ENCODE measurements at places on chromosomes 13 and 19.

GRCh38 chr13:79401259-79402070 lies 4.6 kb downstream of the RBM26 start:
- DNase-seq, result no peak

DNA sequence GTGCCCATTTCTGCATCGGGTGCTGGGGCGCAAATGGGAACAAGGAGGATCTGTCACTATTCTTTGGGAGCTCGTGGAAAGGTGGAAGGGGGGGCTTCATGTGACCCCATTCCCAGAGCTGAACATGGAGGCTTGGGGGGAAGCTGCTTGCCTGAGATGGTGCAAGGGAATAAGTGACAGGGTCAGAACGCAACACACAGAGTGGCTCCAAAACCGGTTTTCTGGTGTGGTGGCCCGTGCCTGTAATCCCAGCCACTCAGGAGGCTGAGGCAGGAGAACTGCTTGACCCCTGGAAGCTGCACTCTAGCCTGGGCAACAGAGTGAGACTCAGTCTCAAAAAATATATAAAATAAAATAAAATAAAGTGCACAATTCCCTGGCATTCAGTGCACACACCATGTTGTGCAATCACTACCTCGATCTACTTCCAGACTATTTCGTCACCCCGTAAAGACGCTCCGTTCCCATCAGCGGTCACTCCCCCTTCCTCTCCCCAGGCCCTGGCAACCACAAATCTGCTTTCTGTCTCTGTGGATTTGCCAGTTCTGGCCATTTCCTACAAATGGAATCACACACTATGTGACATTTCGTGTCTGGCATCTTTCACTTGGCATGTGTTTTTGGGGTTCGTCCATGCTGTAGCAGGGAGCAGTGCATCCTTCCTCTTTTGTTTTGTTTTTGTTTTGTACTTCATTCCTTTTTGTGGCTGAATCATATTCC lies 18.2 kb upstream of the COMP start:
- DNase-seq, result no peak

- DNase-seq, result no peak
Measured at GRCh38 chr19:56884441-56884840, 43.9 kb upstream of the PEG3 start.

GRCh38 chr13:42699912-42700311 lies 81.5 kb upstream of the FAM216B start:
- no peak for DNase-seq

GRCh38 chr13:107322228-107322627 lies 754.3 kb upstream of the ARGLU1 start:
- no peak for DNase-seq

DNA sequence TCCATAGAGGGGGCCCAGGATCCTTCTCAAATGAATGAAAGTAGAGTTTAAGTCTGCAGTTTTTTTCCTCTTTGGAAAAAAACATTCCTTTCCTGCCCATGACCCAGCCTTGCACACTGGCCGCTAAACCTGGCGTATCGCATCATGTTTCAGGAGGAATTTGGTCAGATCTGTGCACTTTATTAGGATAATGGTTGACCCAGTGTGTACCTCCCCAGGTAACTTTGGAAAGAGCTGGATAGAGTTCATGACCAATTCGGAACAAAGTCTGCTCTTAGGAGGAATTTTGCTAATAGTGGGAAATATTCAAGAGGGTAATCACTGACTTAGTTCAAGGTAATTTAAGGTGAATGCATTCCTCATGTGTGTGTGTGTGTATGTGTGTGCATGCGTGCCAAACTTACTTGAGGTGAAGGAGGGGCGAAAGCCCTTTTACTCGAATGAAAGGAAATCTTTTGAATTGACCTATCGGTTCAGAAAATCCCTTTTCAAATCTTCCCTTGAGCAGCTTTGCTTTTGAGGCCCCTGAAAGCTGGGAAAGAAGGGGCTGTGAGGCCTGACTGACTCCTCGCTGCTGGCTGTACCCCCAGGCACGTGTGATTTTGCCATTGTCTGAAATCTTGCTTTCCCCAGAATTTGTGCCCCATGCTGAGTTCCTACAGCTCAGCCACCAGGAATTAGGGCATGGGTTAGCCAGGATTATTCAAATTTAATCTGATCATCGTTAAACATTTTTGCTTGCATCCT lies 46.3 kb downstream of the SIPA1L3 start:
- DNase-seq, result no peak

DNA sequence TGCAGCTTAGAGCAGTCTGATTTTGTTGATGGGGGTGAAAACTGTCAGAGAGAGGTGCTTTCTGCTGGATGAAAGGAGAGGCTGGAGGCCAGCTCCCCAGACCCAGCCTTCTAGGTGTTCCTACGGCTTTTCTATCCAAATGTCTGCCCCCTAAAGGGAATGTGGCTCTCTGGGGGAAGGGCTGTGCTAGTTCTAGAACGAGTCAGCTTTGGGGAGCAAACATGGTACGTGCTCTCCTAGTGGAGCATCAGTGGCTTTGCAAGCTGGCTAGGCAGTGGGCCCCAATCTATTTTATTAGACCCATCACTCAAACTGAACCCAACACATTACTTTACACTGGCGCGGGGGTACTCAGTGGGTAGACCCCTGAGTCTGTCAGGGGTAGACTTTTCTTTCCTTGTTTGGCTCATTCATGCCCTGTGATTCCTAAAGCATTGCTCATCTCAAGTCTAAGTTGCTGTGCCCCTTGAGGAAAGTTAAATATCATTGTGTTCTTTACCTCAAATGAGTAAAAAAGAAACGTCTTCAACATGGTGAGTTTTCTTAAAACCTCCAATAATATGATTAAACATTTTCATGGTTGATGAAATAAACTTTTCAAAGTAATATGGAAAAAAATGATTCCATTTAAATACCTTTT lies 254.9 kb downstream of the DLEU7 start:
- no peak for DNase-seq

GRCh38 chr19:46660551-46661019 lies 397 bp downstream of the DACT3 start:
- no peak for DNase-seq
